Neural progenitor cell (in vitro differentiated cells): ENCODE measurements at places on chromosomes 4 and X. TPM values are rescaled to one million over a fixed set of nuclear protein-coding genes. Genes with fewer than 3 reads are reported as not detected.

DNA sequence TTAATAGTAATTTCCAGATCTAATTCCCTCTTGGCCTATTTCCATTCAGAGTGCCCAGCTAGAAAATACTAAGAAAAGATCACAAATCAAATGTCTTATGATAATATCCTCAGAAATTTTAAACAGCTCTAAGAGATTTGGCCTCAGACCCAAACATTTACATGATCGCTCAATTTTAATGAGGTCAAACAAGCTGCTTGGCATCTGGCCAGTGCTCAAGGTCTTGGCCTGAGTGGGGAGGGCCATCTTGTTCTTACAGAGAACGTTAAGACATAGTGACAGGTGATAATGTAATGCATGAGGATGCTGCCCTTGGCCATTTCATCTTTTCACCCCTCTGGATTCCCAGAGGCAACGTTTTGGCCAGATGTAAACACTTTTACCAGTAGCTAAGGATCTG is 159.2 kb upstream of the SLC7A11 start:
- H3K4me1 ChIP-seq, result peaks cover 16% of the 10 kb centered on the region
- peaks cover 58% of the 10 kb centered on the region for H3K27me3 ChIP-seq
- H3K36me3 ChIP-seq, result no peaks in the 10 kb centered on the region
- H3K27ac ChIP-seq, result no peak overlapping the region

- H3K27me3 ChIP-seq, result no peaks in the 10 kb centered on the region
- no peaks in the 10 kb centered on the region for H3K36me3 ChIP-seq
- DNase-seq, result no peak
Measured at GRCh38 chr4:158006990-158007389, 165.8 kb downstream of the GASK1B start.

DNA sequence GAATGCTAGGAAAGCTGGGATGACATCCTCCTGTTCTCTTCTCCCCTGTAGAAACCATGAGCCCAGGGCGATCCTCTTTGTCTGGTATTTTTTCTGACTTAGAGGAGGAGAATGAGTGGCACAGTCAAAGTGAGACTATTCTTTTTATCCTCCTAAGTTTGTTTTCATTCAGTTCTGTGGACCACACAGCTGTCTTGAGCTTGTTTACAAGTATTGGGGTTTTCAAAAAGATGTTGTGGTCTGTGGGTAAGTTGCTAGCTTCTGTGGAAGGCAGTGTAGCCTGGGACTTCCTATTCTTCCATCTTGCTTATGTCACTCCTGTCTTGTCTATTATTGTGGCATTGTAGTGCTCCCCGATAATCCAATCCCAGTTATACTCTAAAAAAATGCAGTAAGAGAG is 223.0 kb downstream of the PAPSS1 start:
- no peak overlapping the region for H3K4me3 ChIP-seq
- H3K36me3 ChIP-seq, result no peaks in the 10 kb centered on the region
- DNase-seq, result no peak
- H3K4me1 ChIP-seq, result no peaks in the 10 kb centered on the region
- no peaks in the 10 kb centered on the region for H3K27me3 ChIP-seq

DNA sequence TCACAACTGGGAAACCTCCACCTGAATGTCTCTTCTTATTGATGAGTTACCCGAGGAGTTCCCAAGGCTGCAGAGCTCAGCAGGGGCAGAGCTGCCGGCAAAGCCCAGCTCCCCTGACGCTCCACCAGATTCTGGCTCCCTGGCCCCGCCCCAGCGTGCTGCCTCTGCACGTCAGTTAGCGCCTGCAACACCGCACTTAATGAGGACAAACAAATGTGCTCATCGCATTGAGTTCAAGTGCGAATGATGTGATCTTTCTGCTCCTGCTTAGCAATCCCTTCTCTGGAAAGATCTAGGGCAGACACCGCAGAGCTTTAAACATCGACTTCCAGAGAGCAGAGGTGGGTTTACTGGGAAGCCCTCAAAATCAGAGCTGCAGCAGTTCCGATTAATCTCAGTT is 55.5 kb upstream of the FBXW7 start:
- H3K27ac ChIP-seq, result no peak overlapping the region
- H3K36me3 ChIP-seq, result no peaks in the 10 kb centered on the region
- peak; percentile 74 for DNase-seq
- H3K4me1 ChIP-seq, result peaks cover 14% of the 10 kb centered on the region
- peak overlapping the region; percentile 28 for H3K4me3 ChIP-seq

DNA sequence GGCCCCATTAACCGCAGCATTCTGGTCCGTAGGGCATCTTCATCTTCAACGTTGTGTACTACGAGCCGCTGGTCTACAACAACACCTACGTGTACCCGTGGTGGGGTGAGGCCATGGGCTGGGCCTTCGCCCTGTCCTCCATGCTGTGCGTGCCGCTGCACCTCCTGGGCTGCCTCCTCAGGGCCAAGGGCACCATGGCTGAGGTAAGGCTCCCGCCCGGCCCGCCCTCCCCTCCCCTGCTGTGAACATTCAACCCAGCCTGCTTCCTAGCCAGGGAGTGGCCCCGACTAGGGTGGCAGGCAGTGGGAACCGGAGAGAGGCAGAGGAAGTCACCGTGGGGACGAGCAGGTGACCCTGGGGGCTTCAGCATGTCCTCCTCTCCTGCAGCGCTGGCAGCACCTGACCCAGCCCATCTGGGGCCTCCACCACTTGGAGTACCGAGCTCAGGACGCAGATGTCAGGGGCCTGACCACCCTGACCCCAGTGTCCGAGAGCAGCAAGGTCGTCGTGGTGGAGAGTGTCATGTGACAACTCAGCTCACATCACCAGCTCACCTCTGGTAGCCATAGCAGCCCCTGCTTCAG is 7.1 kb downstream of the SLC6A8 start:
- no peaks in the 10 kb centered on the region for H3K4me1 ChIP-seq
- no peak for DNase-seq
- H3K27me3 ChIP-seq, result no peaks in the 10 kb centered on the region
- no peak overlapping the region for H3K4me3 ChIP-seq

DNA sequence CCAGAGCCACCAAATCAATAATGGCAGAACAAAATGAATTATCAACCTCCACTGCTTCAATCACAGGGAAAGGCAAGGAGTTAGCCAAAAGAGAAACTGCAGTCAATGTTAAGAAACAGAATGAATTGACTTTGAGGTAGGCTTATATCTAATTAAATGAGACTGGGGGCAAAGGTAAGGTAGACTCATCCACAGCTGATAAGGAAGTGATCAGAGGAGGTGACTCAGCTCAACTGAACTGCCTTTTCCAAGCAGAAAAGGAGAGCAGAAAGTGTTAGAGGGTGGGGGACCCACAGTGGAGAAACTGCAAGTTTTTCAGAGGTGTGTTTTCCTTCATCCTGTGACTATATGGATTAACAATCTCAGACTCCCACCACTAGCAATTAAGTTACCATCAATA is 345.8 kb upstream of the PPARGC1A start:
- peaks cover 28% of the 10 kb centered on the region for H3K4me1 ChIP-seq
- no peak for DNase-seq
- H3K27me3 ChIP-seq, result no peaks in the 10 kb centered on the region
- no peak overlapping the region for H3K27ac ChIP-seq
- H3K36me3 ChIP-seq, result no peaks in the 10 kb centered on the region

DNA sequence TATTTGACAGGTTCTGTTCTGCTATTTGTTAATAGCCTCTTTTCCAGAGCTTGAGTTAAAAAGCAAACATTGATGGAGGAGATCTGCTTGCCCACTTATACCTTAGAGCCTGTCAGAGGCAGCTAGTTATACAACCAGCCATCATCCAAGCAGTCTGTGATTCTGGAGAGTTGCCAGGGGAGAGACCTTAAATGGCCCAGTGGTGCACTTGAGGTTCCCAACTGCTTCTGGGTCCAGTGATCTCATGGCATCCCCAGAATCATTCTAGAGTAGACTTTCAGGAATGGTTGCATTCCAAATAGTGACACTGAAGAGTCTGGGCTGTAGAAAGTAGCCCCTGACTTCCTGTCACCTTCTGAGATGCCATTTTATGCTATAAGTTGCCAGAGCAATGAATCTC is 160.7 kb downstream of the FHIP1A start:
- no peak overlapping the region for H3K4me3 ChIP-seq
- no peak for DNase-seq

- DNase-seq, result no peak
- peaks cover 6% of the 10 kb centered on the region for H3K4me1 ChIP-seq
- H3K27ac ChIP-seq, result no peak overlapping the region
- no peak overlapping the region for H3K4me3 ChIP-seq
Measured at GRCh38 chr4:86015412-86016350, 344.2 kb downstream of the MAPK10 start.

DNA sequence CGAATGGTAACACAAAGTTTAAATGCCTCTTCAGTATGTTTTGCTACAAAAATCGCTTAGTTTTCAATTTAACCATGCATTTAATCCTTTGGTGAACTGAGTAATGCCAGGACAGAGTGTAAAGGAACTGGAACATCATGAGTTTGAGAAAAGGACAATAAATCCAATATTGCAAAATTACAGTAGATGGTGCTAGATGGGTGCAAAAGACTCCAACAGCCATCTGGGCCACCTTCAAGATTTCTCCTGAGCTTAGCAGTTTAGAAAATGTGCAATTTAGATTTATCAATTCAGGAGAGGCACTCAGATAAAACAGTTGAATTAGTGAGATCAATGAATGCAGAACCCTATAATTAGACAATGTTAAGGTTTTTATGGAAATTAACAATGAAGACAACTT is 33.2 kb upstream of the MID1IP1 start:
- H3K27ac ChIP-seq, result no peak overlapping the region
- no peak for DNase-seq
- H3K36me3 ChIP-seq, result no peaks in the 10 kb centered on the region
- no peak overlapping the region for H3K4me3 ChIP-seq

DNA sequence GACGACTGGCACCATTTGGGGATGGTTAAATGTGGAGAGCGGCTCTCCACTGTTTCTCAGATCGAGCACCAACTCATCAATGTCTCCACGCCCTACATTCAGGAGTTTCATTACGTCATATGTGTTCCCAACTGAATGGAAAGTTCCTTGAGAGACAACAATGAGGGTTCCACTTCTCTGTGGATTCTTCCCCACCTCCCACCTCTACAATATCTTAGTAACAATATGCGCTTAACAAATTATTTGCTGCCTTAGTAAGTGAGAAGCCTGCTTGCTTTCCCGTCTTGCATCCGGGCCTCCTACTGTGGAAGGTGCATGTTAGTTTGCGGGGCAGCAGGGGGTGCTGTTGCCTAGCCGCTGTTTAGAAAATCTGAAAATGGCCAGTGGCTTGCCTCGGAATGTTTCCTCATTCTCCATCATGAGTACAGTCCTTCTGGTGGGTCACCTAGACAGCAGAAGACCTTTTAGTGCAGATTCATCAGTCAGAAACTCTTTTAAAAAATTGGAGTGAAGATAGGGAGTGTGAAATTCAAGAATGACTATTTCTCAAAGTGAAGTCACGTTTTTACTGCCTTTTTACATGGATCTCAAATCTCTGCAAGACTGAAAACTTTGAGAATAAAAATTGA is 55.7 kb downstream of the PHOX2B start:
- no peaks in the 10 kb centered on the region for H3K36me3 ChIP-seq
- no peak overlapping the region for H3K27ac ChIP-seq

GRCh38 chr4:153296040-153296823 is 48.3 kb upstream of the MND1 start:
- no peak overlapping the region for H3K4me3 ChIP-seq
- H3K36me3 ChIP-seq, result no peaks in the 10 kb centered on the region
- no peak overlapping the region for H3K27ac ChIP-seq
- H3K4me1 ChIP-seq, result peaks cover 10% of the 10 kb centered on the region

GRCh38 chr4:62394766-62395165 is 1194.6 kb downstream of the ADGRL3 start:
- H3K36me3 ChIP-seq, result no peaks in the 10 kb centered on the region
- no peak for DNase-seq
- H3K27me3 ChIP-seq, result no peaks in the 10 kb centered on the region
- H3K4me1 ChIP-seq, result no peaks in the 10 kb centered on the region

- H3K27ac ChIP-seq, result no peak overlapping the region
- no peaks in the 10 kb centered on the region for H3K4me1 ChIP-seq
- H3K27me3 ChIP-seq, result no peaks in the 10 kb centered on the region
Measured at GRCh38 chr4:69493515-69493914, 2.2 kb downstream of the UGT2B4 start.

- no peaks in the 10 kb centered on the region for H3K27me3 ChIP-seq
- H3K4me1 ChIP-seq, result no peaks in the 10 kb centered on the region
- DNase-seq, result no peak
- no peak overlapping the region for H3K4me3 ChIP-seq
Measured at GRCh38 chr4:72886602-72887001, 182.9 kb downstream of the COX18 start.

GRCh38 chr4:30600246-30601017 is 119.7 kb upstream of the PCDH7 start:
- no peak overlapping the region for H3K4me3 ChIP-seq
- H3K4me1 ChIP-seq, result peaks cover 32% of the 10 kb centered on the region
- peak overlapping the region; percentile 72 for H3K27ac ChIP-seq
- H3K27me3 ChIP-seq, result no peaks in the 10 kb centered on the region
- peak; percentile 73 for DNase-seq

DNA sequence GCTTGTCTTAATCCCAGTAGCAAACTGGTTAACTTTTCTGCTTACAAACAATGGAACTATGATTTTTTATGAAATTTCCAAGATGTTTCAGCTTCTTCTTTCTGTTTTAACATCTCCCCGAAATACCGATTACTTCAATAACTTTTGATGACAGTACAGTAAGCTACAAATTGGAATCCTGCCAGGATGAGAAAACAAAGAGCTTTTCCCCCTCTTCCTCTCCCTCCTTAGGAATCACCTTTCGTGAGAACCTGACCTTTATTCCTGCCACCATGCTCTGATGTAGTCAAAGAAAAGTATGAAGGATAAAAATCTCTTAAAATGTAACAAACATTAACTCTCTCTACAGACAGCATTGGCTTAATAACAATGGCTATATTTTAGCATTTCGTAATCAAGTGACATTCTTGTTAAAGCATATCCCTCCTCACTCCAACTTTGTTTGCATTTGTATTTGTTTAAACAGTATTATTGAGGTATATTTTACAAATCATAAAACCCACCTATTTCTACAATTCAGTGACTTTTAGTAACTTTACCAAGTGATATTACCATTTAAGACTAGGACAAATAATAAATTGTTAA is 148.7 kb upstream of the NAP1L5 start:
- H3K4me1 ChIP-seq, result no peaks in the 10 kb centered on the region
- no peaks in the 10 kb centered on the region for H3K36me3 ChIP-seq
- H3K27me3 ChIP-seq, result no peaks in the 10 kb centered on the region
- no peak overlapping the region for H3K27ac ChIP-seq
- no peak for DNase-seq

- no peak for DNase-seq
- no peaks in the 10 kb centered on the region for H3K36me3 ChIP-seq
- H3K27me3 ChIP-seq, result no peaks in the 10 kb centered on the region
- H3K4me1 ChIP-seq, result no peaks in the 10 kb centered on the region
Measured at GRCh38 chr4:40373636-40374035, 38.5 kb downstream of the CHRNA9 start.

The KIT gene
- total RNA-seq, result 4.2 and 4.6 TPM in 2 replicates

The FGD1 gene
- total RNA-seq, result 8.8 and 16.4 TPM in 2 replicates

The FGG gene
- total RNA-seq, result not detected in 2 replicates

The KLKB1 gene
- 0.39 TPM in 1 of 2 replicates, not detected in the other for total RNA-seq

The NUDT9 gene
- total RNA-seq, result 10.2 and 18.0 TPM in 2 replicates

The AFF2 gene
- 13.5 and 18.0 TPM in 2 replicates for total RNA-seq

The TLR3 gene
- total RNA-seq, result 0.62 and 0.92 TPM in 2 replicates

The NBDY gene
- total RNA-seq, result 12.2 and 19.2 TPM in 2 replicates

The MGARP gene
- total RNA-seq, result 2.5 and 5.1 TPM in 2 replicates

The TASL gene
- total RNA-seq, result not detected in 2 replicates

The SOWAHB gene
- 0.06 and 0.11 TPM in 2 replicates for total RNA-seq
